ENCODE measurements at places on chromosomes 6 and 20. TPM values are rescaled to one million over a fixed set of nuclear protein-coding genes. Genes with fewer than 3 reads are reported as not detected.
A peak's percentile ranks its signal among the peaks of the same experiment; 100 is the strongest.

Gene BPIFA1
- not detected for total RNA-seq

Gene TREM2
- 2.8 TPM for total RNA-seq

Gene TMEM244
- 0.83 TPM for total RNA-seq

DNA sequence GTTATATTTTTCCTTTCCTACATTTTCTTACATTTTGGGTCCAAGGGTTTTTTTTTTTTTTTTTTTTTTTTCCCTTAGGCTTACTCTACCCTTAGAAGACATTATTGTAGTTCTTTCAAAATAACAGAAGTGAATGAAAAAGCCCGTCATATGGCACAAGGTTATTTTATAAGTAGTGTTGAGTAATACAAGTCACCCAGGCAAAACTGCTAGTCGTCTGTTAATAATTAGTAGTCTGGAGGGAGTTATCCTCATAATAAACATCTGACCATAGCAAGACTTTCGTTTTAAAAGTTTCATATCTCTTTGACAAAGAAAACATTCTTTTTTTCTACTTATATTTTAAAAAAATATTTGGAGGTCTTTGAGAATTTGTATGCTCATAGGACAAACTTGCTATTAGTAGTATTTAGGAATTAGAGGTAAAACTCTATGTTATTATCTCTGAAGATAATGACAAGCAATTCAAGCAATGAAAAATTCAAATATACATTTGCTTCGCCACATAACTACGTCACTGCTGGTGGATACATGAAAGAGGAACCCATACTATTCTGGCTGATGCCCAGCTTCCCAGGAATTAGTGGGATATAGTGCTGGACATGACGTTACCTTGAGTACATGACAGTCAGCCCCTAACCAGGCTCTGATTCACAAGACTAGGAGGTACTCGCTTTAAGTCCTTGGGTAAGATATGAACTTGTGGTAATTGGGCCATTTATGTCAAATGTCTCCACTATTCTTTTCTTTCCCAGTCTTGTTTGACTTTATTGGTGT is 532.8 kb downstream of the GRIK2 start:
- no peaks in the 10 kb centered on the region for H3K27me3 ChIP-seq
- H3K36me3 ChIP-seq, result no peaks in the 10 kb centered on the region
- no peak overlapping the region for H3K27ac ChIP-seq
- no peak overlapping the region for H3K4me3 ChIP-seq
- DNase-seq, result no peak

Gene PTPRA
- 68.8 TPM for total RNA-seq

DNA sequence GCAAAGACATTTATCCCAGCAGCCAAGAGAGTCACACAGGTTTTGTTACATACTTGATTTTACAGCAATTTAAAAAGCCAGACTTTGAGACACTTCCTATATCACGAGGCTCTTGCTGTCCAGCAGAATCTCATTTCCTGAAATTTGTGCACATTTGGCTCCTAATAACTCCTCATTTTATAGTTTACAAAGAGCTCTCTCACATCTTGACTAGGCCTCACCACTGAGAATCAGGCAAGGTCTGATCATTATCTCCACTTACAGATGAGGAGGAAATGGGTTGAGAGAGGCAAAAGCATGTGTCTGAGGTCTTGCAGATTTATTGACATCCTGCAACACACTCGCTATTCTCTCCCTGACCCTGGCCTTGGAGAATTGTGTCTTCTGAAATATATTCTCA is 426.8 kb downstream of the MAFB start:
- H3K4me3 ChIP-seq, result no peak overlapping the region
- no peak for DNase-seq
- no peak overlapping the region for H3K27ac ChIP-seq
- H3K27me3 ChIP-seq, result no peaks in the 10 kb centered on the region

- no peak within 1 kb of the TSS for H3K27ac ChIP-seq
- H3K4me1 ChIP-seq, result peaks cover 1% of the 10 kb centered on the region
- no peaks in the 10 kb centered on the region for H3K36me3 ChIP-seq
- H3K27me3 ChIP-seq, result peaks cover 54% of the 10 kb centered on the region
- H3K4me3 ChIP-seq, result peak within 1 kb of the TSS; percentile 53
Measured at GRCh38 chr20:19212469-19212815, at the start of gene SLC24A3. Gene SLC24A3, plus strand, starts transcription at chr20:19212642.

Gene C6orf15
- not detected for total RNA-seq

Gene CST11
- total RNA-seq, result not detected

Gene MLN
- total RNA-seq, result not detected
